ENCODE measurements at places on chromosomes 6 and 20. TPM values are rescaled to one million over a fixed set of nuclear protein-coding genes. Genes with fewer than 3 reads are reported as not detected.

DNA sequence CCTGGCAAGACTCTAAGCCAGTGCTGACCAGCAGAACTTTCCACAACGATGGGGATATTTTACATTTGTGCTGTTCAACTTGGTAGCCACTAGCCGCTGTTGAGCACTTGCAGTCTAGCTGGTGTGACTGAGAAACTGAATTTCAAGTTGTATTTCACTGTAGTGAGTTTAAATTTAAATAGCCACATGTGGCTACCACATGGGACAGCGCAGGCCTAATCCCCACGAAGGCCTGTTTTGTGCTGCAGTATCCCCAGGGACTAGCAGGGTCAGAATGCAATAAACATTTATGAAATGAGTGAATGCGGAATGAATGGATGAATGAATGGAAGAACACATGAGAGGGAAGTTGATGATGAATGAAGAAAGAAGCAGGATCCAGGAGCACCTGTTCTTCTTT, 115.8 kb downstream of the TRERF1 start:
- no peaks in the 10 kb centered on the region for H3K27me3 ChIP-seq
- no peaks in the 10 kb centered on the region for H3K36me3 ChIP-seq
- no peak overlapping the region for H3K4me3 ChIP-seq
- peaks cover 4% of the 10 kb centered on the region for H3K4me1 ChIP-seq
- H3K27ac ChIP-seq = no peak overlapping the region

GRCh38 chr6:13695252-13695651, 16.4 kb downstream of the RANBP9 start:
- H3K27me3 ChIP-seq = no peaks in the 10 kb centered on the region
- peaks cover 9% of the 10 kb centered on the region for H3K4me1 ChIP-seq
- no peaks in the 10 kb centered on the region for H3K36me3 ChIP-seq
- DNase-seq = no peak
- H3K4me3 ChIP-seq = no peak overlapping the region

Gene CST2
- not detected for total RNA-seq

Gene FRK
- total RNA-seq = 1.1 TPM

DNA sequence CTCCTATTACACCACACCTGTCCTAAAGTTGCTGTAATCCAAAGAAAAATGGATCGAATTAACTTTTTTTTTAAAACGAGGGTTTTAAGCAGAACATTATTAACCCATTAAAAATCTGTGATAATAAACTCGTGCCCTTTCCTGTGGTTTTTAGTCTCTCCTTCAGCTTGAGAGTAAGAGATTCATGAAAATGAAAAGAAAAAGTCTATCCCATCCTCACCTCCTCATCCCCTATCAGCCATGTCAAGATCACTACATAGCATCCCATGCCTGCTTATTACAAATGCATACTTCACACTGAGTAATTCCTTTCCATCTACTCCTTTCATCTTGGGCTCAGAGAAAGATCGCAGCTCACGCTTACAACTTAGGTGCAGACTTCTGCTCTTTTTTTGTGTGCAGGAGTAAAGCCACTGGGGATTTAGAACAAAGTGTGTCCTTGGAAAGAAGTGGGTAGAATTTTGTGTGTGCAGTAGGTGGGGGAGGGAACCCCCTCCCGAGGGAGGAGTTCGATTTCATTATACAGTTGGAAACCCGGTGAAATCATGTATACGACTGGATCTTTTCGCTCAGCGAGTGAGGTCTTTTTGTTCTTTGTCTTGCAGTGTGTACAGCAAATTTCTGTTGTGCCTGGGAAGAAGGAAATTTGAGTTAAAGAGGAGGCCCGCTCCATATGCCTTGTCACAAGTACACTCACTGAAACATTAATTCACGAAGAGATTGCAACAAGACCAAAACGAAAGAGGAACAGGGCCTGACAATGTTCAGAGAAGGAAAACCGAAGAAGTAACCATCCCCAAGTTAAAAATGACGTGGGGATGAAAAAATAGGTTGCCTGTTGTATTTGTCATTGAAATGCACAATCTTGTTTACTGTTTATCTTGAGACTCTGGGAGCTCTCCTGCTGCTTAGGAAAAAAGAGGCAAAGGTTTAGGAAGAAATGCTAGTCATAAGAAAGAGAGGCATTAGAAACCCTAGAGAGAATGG, 146.5 kb upstream of the ZNF217 start:
- no peaks in the 10 kb centered on the region for H3K36me3 ChIP-seq
- H3K4me1 ChIP-seq = no peaks in the 10 kb centered on the region
- no peak overlapping the region for H3K4me3 ChIP-seq

- DNase-seq = no peak
- H3K36me3 ChIP-seq = no peaks in the 10 kb centered on the region
- peaks cover 15% of the 10 kb centered on the region for H3K4me1 ChIP-seq
- no peak overlapping the region for H3K4me3 ChIP-seq
- H3K27ac ChIP-seq = no peak overlapping the region
Measured at GRCh38 chr6:136774228-136775041, 17.8 kb downstream of the MAP3K5 start.

GRCh38 chr6:45784250-45784649, 231.4 kb downstream of the CLIC5 start:
- no peak overlapping the region for H3K4me3 ChIP-seq
- no peaks in the 10 kb centered on the region for H3K4me1 ChIP-seq
- no peak for DNase-seq
- H3K36me3 ChIP-seq = no peaks in the 10 kb centered on the region
- H3K27ac ChIP-seq = no peak overlapping the region

Measured in ovary (tissue), 10 donors.